ENCODE measurements at places on chromosomes 3 and 15.

GRCh38 chr3:130565224-130565623 is 48.2 kb downstream of the COL6A6 start:
- no peak for DNase-seq

GRCh38 chr15:73035221-73035620 is 17.0 kb upstream of the NEO1 start:
- DNase-seq: no peak

DNA sequence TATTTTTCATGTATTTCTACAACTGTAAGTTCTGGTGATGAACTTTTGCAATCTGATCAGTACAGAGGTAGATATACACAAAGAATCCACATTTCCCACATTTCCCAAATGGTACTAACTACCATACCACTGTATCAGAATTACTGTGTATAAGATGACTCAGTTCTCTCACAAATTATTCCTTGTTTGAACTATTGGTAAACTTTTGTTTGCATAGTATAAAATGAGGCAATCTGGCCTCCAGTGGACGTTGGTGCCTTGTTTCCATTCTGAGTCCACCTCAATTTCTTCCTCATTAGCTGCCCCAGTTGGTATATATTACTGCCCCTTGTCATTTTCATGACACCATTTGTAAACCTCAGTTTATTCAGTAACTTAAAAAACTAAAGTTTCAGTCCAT is 38.5 kb downstream of the SPTSSB start:
- no peak for DNase-seq

DNA sequence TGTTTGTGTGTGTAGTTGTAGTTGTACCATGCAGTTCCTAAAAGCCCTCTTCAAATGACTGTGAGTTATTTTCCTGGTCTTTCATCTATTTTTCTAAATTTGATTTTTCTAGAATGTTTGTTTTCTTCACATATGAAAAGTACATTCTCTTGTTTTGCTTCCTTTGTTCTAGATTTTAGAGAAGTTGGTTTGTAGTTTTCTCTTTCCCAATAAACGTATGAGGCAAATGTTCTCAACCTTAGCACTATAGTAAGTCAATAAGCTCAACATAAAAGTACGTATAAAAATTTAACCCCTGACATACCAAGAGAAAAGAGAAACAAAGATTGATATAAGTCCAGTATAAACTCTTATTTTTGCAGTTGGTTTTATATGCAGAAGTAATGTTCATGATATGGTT is 74.7 kb downstream of the IL1RAP start:
- no peak for DNase-seq

- no peak for DNase-seq
Measured at GRCh38 chr3:171459137-171459941, 866 bp downstream of the TNIK start.

DNA sequence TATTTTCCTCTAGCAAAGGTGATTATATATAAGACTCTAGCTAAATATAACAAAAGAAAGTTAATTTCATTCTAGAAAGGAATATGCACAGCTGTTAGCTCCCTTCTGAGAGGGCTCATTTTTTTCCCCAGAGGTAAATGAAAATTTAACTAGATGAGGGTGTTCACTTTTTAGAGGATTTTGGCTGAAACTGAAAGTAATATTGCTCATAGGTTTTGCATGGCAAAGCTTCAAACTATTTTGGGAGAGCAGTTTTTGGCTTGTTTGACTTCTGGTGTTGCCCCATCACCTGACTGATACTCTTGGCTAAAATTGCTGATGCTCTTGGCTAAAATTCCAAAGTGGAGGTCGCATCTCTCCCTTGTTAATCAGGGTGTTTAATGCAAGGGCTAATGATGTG is 311.9 kb downstream of the EDEM1 start:
- no peak for DNase-seq

GRCh38 chr3:187713504-187713903 is 11.1 kb upstream of the RTP2 start:
- no peak for DNase-seq

DNA sequence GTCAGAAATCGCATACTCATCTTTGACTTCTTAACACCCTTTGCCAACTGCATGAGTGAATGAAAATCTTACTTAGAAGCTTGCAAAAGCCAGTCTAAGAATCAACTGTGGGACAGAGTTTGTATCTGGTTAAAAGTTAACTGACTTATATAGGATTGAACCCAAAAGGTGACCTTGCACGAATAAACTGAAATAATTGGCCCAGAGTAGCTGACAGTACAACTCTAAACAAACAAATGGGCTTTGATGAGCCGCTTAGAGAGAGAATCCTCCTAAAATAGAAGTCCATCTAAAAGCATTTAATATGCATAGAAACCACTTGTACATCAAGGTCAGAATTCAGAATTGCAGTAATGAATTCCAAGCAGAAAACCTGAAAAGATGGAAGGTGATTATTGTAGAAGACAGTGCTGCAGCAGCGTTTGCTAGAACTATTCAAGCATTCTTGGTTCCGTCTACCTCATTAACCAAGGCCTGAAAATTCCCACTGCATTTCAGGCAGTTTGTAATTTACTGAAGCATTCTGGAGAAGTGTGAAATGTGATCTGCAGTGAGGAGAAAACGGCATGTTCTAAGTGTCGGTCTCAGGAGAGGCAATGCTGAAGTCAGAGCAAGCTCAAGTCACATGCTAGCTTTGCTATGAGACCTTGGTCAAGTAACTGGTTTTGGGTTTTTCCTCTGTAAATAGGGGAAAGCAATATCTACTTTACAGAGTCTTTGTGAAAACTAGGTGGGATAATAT is 103.7 kb downstream of the CADPS start:
- no peak for DNase-seq
